ENCODE measurements at places on chromosomes 5 and 9. TPM values are rescaled to one million over a fixed set of nuclear protein-coding genes. Genes with fewer than 3 reads are reported as not detected.

BARHL1 gene
- not detected for total RNA-seq

GGTA1 gene
- 9.6 TPM for total RNA-seq

SPEF2 gene
- 13.8 TPM for total RNA-seq

CYLC2 gene
- not detected for total RNA-seq

AFF4 gene
- total RNA-seq, result 66.3 TPM

ELAVL2 gene
- total RNA-seq, result 3.2 TPM

HDHD3 gene
- 7.3 TPM for total RNA-seq

MTX3 gene
- 18.8 TPM for total RNA-seq

TLR4 gene
- total RNA-seq, result 14.2 TPM

All from skin of body (tissue), 3 donors.